Suprapubic skin (tissue), 4 donors: ENCODE measurements at places on chromosomes 2 and 18.

DNA sequence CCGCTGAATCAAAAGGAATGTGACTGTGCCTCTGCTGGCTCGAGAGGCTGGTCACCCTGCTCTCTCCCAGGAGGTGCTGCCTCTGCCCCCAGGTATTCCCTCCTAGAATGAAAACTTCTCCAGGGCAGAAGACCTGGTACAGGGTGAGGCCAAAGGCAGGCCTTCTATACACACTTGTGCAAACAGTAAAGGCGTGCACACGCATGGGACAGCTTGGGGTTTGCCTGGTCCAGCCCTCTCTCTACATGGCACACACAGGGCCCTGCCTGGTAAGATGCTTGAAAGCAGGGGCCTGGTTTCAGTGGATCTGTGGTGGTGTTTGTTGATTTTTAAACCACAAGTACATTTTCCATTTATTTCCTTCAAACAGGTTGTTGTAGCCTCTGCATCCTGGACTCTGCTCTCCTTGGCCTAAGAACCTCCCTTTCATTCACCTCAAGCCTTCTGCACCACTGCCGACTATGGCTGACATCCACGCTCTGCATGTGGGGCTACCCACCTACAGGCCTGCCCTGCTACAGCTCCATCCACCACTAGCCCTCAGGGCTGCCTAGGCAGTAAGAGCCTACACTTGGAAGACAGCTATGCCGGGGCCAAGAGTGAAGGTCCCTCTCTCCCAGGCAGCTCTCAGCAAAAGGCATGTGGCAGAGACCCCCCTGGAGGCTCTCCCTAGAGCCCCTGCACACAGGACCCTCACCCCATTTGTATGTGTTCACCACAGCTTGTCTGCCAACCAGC lies 190.7 kb downstream of the ZBTB7C start:
- DNase-seq: no peak

DNA sequence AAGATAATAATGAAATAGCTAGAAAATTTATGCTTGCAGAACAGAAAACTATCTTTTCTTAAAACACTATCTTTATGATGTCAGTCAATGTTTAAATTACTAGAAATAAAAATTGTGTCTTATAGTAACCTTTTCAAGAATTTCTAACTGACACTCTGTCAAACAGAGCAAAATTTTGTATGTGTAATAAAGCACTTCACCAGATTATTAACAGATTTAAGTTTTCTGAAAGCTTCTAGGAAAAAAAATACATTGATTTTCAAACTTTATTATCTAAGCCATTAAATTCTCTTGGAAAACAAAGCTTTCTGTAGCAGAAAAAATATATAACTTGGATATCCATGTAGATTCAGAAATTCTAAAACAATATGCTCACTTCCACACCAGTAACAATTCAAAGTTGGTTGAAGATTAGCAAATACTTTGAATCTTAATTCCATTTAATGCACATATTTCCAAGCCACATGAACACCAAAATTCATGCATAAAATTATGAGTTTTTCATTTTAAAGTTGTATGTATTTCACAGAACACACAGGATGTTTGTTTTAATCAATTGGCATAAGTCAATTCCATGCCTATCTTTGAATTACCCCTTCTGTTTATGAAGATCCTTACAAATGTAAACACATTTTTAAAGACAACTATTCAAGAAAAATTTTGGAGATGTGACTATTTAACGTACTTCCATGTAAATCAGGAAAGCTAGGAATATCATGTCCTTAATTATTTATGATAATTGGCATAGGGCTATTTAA lies 19.9 kb downstream of the FN1 start:
- DNase-seq: no peak

DNA sequence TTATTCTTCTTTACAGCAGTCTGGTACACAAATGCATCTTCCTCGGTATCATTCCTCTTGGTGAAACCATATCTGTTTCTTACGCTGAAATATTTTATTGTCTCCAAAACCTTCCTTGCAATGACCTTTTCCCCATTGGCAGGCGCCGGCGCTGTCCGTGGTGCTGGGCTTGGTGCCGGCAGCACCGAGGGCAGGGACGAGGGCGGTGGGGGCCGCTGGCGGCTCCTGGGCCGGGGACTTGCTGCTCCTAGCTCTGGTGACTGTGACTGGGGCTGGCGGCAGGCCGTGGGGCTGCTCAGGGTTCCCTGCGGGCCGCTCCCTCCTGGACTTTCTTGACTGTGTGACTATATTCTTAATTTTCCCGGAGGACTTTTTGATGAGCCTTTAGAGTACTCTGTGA lies 72.5 kb downstream of the GPR39 start:
- no peak for DNase-seq

GRCh38 chr18:35876243-35876642 lies 96.2 kb upstream of the RMP24 start:
- no peak for DNase-seq

GRCh38 chr2:58562276-58562675 lies 321.2 kb upstream of the FANCL start:
- DNase-seq: no peak
